ENCODE measurements at places on chromosomes 3 and 15.

- no peak for DNase-seq
Measured at GRCh38 chr15:61403884-61404283, 174.8 kb upstream of the RORA start.

DNA sequence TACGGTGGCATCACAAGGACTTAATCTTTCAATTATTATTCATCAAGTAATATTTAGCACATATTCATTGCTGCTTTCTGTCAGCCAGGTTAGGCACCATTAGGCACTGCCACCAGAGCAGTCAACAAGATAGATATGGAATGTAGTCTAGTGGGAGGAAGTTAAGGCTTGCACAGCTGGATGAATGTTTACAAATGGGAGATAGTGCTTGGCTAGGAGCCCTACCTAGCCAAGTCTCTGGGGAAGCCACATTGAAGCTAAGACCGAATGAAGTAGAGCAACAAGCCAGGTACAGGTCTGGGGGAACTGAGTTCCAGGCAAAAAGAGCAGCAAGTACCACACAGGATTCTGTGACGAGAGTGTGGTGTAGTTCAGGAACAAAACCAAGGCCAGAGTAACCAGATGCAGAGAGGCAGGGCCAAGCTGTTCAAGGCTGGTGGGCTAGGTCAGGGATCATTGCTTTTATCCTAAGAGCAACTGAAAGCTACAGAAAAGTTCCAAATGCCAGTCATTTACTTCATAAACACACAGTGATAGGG is 33.4 kb upstream of the SCAANT1 start:
- DNase-seq = no peak

DNA sequence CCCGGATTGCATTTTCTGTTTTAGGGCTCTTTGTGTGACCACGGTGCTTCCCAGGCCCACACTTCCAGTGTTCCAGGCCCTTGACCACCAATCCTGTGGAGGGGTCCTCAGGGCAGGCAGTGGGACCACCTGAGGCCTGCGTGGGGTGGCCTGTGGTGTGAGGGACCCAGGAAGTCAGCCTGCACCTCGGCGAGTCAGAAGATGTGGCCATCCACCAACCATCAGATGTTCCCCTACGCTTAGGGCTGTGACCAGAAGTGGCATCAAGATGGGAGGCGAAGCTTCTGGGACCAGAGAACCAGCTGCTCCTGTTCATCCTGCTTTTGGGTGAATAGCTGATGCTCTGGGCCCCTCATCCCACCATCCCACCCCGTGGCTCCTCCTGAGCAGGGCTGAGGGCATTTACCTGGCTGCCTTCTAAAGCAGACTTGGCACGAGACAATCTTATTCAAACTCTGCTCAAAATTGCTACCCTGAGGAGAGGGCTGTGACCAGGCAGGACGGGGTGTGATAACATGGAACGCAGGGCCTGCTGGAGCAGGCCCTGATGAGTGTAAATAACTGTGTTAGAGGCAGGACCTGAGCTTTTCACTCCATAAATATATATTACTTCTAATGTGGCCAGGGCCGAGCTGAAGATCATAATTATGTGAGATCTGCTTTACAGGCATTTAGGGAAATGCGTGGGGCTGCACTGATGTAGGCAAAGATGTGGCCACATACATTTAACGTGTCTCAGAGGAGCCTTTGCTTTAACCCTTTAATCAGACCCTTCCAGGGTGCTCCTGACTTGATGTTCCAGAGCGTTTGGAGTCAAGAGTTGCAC is 28.8 kb downstream of the SMAD3 start:
- DNase-seq = no peak

- DNase-seq = no peak
Measured at GRCh38 chr3:41673650-41674049, 288.3 kb downstream of the ULK4 start.

DNA sequence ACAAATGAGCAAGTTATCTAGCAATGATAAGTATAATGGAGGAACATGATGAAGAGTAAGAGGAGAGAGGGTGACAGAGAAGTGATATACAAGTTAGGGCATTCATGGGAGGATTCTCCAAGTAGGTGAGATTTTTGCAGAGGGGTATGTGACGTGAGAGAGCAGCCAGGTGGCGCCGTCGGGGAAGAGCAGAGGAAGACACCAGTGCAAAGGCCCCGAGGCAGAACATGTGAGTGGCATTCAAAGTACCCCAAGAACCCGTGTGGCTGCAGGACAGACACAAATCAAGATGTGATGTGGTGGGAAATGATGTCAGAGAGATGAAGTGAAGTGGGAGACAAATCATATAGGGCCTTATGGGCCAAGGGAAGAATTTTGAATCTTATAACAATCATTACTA is 81.8 kb upstream of the GRM7 start:
- no peak for DNase-seq

DNA sequence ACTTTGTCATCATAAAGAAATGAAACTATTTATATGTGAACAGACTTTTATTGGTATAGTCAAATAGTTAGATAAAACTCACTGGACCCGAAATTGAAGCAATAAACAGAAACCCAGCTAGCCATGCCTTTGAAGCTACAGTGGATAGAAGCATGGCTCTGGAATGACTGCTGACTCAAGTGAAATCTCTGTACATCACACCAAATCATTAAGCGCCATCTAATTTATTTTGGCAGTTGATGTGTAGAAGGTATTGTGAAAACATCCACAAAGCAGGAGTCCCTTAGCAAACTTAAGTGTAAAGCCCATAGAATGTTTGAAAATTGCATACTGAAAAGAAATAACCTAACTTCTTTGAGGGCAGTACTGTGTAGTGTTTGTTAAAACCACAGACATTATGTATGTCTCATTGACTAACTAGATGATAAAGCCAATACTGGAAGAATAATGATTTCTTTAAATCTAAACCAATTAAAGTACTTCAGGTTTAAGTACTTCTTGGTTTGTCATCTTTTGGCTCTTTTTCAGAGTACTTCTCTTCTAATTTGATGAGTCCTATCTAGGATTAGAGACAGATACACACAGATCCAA is 42.8 kb upstream of the FBXL22 start:
- DNase-seq = no peak

DNA sequence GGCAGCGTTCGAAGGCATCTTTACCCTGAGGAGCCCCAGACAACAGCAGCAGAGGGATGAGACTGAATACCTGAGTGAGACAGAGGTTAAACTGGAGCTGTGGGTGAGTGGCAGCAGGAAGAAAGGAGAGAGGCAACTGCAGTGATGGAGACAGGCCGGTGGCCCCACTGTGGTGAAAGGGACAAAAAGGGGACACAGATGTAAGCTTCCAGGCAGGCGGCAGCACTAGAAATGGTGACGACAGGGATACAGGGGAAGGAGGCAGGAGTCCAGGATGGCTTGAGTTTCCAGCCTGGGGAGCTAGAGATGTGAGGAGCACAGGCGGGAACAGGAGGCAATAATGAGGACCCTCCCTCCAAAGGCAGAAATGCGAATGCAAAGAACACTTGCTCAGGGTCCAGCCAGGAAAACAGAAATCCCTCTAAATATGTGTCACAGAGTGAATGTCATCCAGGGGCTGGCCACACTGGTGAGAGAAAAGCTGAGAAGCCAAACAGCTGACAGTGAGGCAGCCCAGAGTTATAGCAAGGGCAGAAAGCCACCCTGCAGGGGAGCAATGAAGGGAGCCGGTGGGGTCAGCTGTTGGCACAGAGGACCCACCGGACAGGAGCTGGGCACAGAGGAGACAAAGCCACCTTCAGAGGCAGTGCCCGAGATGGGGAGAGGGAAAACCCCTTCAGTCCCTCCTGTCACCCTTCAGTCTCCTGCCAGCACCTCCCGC is 70.1 kb downstream of the TBC1D2B start:
- no peak for DNase-seq

GRCh38 chr3:57893156-57893555 is 115.1 kb upstream of the FLNB start:
- no peak for DNase-seq

DNA sequence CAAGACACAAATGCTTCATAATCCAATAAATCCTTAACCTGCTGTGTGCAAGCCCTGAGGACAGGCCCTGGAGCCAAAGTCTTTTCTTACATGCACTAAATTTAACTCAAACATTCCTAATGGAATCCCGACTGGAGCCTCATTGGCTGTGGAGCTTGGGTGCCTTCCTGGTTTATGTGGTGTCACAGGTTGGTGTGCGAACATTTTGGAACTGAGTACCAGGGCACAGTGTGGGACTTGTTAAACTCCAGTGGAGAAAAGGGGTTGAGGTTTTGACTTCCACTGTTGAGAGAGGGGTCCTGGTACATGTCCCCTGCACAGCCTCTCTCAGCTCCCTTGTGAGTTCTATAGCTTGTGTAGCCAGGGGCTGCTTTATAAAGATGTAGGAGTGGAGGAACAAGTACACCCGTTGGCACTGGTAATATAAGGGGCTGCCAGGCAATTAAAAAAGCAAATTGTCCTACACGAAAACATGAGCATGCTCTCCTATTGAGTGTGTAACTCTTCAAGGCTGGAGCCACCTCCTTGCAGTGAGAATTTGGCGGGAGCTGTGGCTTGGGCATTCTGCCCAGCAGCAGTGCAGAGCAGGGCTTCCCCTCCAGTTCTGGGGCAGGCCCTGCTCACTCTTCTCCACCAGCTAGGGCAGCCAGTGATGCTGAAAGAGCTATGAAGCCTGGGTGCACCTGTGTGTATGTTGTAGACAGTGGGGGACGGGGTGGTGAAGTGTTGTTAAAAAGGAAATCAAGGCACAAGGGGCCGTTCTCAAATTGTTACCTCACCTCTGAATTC is 218.1 kb downstream of the CLSTN2 start:
- DNase-seq = no peak

DNA sequence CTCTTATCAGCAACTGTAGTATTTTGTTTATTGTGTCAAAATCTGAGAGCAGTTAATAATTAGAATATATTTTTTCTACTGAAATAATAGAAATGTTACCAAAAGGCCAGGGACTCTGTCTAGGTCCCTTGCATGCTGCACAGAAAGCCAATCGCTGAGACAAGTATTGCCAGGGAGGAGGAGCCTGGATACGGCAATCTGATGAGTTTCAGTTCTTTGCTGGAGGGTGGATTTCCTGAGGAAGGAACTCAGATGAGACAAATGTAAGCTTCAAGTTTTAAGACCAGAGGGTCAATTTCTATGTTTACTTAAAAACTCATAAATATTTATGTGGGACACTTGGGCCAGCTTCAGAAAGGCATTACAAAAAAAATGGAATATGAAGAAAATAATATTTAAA is 252.2 kb downstream of the GABRG3 start:
- DNase-seq = no peak

GRCh38 chr3:131233900-131234668 is 147.5 kb upstream of the NUDT16 start:
- DNase-seq = no peak

- no peak for DNase-seq
Measured at GRCh38 chr15:61028427-61028826, 200.7 kb downstream of the RORA start.

DNA sequence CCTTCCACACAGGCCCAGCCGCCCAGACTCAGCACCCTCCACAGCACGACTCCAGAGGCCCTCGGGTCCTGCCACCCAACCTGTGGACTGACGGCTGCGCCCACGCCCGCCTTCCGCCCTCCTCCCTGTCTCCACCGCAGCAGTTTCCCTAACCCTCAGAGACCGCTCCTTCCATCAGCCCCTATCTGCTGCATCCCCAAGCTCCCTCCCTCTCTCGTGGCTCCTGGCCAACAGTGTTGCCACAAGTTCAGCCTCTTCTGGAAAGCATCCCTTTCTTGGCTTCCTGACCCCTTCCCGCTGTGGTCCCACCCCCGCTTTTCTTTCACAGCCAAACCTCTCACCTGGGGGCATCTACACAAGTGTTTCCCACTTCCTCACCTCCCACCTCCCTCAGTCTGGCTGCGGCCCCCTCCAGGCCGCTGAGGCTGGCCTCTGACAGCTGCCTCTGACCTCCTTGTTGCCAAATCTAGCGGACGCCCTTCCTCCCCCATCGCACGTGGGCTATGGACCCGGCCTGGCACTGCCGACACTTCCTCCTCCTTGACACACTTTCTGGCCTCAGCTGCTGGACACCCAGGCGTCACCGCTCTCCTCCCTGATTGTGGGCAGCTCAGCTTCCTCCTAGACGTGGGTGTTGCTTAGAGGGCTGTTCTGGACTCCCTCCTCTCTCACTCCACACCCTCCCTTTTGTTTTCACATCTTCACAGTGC is 168.8 kb upstream of the TLE3 start:
- no peak for DNase-seq

DNA sequence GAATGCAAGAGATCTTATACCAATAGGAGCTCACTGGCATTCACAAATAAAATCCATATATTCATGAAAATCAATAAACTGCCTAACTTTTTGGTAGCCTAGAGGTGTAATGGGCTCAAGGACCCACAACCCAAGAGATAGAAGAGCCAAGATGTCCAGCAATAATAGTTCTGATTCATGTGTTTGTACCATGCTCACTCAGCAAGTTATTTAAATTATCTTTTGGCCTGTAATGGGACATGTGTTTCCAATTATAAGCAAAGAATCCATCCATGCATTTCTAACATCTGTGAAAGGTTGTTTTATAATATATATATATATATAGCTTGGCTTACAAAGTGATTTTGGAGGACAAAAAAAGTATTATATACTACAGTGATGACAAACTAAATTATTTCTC is 29.7 kb upstream of the SHC4 start:
- no peak for DNase-seq

Data from stimulated activated CD8-positive, alpha-beta memory T cell treated with anti-CD3 and anti-CD28 coated beads, Interleukin-2, amount 100 ng/mL, for 1 hour (primary cell).